ENCODE measurements at places on chromosomes 3 and 15.

GRCh38 chr15:71447328-71448250 lies 332.3 kb downstream of the THSD4 start:
- no peak for DNase-seq

GRCh38 chr3:7953449-7954014 lies 548.1 kb upstream of the LMCD1 start:
- no peak for DNase-seq

GRCh38 chr15:80105595-80105994 lies 46.1 kb downstream of the ZFAND6 start:
- DNase-seq: no peak

- no peak for DNase-seq
Observed at GRCh38 chr3:194357681-194358080, 6.6 kb upstream of the CPN2 start.

DNA sequence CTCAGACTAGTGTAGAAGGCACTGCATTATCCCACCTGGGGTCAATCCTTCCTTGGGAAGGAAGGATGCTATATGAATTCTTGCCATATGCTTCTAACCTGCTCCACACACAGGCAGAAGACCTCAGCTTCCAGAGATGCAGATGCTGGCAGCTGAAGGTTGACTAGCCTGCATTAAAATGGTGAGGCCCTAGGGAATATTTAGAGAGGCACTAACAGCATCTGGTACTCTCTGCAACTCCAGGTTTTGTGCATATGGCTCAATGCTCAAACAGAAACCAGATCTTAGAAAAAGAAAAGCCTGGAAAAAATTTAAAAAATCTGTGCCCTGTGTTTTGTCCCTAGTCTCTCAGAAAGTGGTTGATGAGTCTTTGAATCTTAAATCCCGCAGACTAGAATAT lies 56.0 kb upstream of the MYRIP start:
- no peak for DNase-seq

- no peak for DNase-seq
Observed at GRCh38 chr3:146593776-146594175, 11.4 kb downstream of the PLSCR5 start.

DNA sequence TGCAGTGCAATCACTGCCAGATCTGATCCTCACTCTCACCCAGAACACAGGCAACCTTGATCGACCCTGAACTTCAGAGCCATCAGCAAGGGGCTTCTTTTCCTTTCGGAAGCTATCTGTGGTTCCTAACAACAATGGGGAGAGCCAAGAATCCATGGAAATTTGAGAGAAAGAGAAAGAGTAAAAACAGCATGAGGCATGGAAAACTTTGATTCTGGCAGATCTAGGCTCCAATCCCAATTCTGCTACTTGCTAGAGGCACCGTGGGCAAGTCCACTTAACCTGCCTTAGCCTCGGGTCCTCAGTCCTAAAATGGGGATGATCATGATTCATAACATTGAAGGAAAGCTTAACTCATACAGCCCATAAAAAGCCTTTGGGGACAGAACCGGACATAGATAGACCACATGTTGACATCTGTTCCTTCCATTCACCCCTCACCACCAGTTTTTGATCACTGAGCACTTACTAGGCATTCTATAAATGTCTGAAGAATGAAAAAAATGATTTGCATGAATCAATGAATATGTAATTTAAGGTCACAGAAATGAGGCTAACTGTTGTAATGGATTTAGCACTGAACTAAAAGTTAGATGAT lies 605.7 kb upstream of the CFAP20DC start:
- no peak for DNase-seq

- DNase-seq: no peak
Observed at GRCh38 chr15:67189326-67190051, 65.0 kb downstream of the AAGAB start.

GRCh38 chr3:48112813-48113212 lies 75.4 kb downstream of the CDC25A start:
- no peak for DNase-seq

DNA sequence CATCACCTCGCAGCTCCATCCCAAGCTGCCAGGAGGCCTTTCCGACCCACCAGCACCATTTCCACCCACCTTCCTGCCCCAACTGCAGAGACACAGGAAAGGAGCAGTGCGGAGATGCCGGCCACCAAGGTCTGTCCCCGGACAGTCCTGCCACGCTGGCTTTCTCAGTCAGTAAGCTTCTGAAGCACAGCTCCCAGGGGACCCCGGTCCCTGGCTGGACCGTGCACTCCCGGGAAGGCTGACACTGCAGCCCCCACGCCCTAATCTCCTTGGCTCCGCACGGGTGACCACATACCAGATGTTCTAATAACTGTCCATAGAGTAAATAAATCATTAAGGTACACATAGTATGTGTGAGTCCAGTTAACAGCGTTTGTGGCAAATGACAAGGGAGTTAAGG lies 73.5 kb downstream of the VGLL4 start:
- no peak for DNase-seq

DNA sequence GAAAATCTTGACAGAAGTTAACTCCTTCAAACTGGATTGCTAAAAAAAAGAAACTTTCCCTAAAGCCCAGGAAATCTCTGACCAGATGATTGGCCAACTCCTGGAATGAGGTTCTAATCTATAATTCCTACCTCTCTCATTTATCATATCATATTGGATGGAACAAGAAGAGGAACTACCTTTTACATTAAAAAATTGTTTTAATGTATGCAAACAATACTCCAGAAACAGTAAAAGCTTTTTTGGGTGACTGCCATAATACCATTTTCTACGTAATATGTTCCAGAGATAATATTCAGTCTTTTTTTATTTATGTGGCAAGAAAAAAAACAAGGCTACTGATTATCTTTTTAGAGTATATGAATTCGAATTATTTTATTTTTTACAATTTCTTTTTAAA lies 204.4 kb downstream of the TUSC7 start:
- DNase-seq: no peak

- no peak for DNase-seq
Observed at GRCh38 chr15:83475551-83475950, 28.4 kb downstream of the SH3GL3 start.

DNA sequence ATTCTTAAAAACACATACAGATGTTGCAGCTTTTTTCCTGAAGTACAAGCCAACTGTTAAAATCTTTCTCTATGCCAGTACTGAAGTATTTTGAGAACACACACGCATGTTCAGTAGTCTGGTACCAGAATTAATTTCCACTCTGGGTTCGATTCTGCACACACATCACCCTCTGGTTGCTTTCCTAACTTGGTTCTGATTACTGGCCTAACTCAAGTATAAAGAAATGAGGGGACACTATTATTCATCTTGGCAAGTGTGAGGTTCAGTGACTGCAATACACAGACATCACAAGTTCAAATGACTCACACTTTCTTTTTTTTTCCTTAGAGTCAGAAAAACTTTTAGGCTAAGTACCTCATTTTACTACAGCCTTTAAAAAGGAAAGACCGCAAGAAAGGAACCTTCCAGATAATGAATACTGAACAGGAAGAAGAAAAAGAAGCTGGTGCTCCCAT lies 37.4 kb upstream of the LDHAL6B start:
- no peak for DNase-seq

DNA sequence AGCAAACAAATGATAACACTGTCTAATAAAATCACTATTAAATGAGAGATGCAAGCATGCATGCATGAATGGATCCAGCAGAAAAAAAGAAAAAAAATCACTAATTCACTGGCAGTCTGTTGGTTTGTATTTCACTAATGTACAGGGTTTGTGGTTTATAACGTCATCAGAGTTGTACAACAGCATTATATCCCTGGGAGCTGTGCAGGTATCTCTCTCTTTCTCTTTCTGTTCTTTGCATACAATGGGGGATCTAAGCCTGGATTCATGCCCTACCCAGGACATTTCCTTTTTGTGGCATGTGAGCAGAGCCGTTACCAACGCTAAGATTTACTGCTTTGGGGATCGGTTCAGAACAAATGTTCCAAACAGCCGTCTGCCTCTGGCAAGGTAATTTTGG lies 229.5 kb downstream of the SOX2 start:
- DNase-seq: no peak

All from NCI-H2081 treated with DMSO at 0.1 percent for 48 hours (cell line).